ENCODE measurements at places on chromosomes 2 and 18.

DNA sequence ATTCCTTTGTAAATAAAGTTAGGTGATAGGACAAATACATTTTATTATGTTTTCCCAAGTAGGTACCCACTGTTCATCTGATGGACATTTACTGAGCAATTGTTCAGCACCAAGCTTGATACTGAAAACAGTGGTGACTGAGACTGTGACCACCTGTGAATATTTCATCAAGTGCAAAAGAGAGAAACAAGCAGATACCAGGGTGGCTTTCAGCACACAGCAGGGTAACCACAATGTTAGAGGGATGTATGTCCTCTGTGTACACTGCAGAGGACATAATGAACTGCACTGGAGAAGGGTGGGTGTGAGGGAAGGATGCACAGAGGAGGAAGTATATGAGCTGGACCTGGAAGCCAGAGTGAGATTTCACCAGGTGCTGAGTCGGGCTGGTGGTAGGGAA, 411.8 kb downstream of the RAD51AP2 start:
- DNase-seq: no peak

DNA sequence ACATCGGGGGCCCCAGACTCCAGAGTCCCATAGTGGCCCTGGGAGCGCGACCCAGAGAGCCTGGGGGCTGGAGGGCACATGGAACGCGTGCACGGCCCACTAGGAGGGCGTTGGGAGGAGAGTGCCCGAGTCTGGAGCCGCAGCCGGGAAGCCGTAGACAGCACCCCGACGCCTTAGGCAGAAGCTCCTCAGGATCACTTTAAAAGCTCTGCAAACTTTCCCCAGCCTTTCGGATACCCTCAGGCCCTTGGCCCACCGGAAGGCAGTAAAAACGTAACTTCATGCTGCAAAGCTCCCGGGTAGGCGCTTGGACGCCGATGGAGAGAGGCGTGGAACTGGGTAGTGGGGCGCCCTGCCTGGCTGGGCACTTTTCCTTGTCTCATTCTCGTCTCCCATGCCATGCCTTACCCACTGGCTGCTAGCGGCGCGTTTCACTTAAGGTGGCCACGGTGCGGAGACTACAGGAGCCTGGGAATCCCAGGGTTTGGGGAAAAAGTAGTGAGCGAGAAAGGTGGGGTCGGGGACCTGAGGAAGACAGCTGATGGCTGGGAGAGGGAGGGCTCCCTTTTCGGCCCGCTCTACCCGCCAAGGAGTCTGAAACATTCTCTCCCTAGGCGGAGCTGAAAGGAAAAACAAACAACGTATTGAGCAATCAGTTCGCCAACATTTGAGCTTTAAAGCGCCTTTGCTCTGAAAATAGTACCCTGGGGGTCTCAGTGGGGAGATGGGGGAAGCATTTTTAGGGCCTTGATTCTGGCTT, 141.8 kb downstream of the MEIS1 start:
- DNase-seq: no peak

GRCh38 chr2:101832114-101832513, 134.6 kb downstream of the MAP4K4 start:
- no peak for DNase-seq

DNA sequence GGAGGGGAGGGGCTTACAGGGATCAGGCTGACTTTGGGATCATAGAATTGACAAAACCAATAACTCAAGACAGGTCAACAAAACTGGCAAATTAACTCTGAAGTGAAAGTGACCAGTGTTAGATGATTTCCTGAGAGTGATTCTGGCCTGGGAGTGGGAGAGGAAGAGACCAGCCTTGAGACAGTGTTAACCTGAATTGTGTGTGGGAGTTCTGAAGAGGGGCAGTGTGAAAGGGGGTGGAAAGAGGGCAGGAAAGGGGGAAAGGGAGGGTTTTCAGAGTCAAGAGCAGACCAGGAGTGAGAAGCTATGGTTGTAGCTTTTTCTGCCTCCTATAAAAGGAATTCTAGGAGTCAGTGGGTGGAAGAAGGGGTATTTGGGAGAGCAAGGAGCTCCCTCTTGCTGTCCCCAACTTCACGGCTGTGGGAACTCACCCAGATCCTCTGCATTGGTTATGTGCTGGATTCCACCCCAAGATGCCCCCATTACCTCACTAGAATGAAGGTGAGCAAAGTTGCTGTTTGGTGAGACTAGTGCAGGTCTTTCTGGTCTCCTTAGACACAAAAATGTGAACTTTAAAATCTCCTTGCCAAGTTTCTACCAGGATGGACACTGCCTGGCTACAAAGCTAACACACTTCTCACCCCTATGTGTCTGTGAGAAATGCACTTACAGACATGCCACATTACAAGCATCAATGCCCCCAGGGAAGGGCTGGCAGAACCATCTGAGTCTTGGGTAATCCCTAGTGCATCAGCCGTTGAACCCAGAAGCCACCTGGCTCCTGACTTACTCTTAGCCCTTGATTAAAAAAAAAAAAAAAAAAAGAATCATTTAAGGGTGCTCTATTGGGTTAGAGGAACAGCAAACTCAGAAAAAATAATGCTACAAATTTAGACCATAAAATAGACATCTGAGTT, 61.6 kb downstream of the BMP10 start:
- DNase-seq: no peak

GRCh38 chr2:177260379-177260778, 4.1 kb downstream of the NFE2L2 start:
- DNase-seq: no peak

DNA sequence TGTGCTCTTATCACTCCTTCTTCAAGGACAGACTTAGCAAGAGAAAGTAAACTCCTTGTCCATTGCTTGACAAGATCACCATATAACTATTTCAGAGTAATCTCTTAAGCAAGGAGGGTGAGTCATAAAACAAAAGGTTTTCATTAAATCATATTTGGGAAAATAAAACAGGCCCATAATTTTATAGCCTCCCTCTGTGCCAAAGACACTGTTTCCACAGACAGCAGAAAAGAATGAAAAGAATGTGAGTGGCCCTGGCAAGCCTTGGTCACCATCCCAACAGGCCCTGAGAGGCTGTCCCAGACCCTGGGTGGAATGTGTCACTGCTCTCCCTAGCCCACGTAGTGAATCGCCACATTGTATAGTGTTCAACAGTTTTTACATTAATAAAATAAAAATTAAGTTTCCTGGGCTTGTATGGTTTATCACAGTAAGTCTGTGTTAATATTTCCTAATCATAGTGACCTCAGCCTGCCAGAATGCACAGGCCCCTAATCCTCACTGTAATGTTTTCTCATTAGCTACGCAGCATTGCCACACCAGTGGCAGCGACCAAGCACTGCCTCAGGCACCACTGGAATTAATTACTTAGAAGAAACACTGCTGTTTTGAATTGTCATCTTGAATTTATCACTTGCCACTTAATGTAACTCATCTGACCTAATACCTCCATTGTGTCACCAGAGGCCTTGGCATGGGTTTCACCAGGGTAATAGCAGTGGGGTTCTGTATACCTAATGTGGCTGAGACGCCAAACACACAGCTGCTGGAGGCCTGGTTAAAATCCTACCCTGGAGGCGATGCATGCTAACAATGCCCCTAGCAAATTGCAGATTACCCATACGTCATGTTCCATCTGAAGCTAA, 401.9 kb downstream of the LNPK start:
- DNase-seq: no peak

DNA sequence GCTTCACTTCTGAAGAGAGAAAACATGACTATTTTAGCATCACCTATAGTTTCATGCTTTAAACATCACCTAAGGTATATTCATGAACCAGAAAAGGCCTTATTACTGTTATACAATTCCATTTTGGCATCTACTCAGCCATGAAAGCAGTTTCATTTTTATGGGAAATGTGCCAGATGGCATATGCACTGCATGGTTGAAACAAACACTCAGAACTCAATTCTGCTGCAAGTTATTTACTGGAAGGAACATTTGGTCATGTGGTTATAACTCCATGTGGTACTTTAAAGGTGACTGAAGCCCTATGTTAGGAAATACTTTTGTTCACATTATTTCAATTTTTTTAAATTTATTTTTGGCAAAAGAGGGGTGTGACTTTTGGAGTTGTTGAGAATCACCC, 287.5 kb upstream of the CRIM1 start:
- DNase-seq: no peak
